Natural killer cell (primary cell): ENCODE measurements at places on chromosomes 1 and 21.

GRCh38 chr1:101220906-101221305 is 15.9 kb upstream of the S1PR1 start:
- no peak overlapping the region for H3K27ac ChIP-seq
- no peaks in the 10 kb centered on the region for H3K4me1 ChIP-seq
- H3K4me3 ChIP-seq = no peak overlapping the region
- no peaks in the 10 kb centered on the region for H3K36me3 ChIP-seq

GRCh38 chr1:241749041-241749944 is 97.2 kb downstream of the WDR64 start:
- H3K36me3 ChIP-seq = no peaks in the 10 kb centered on the region
- no peaks in the 10 kb centered on the region for H3K27me3 ChIP-seq
- H3K27ac ChIP-seq = no peak overlapping the region
- H3K4me3 ChIP-seq = no peak overlapping the region
- no peak for DNase-seq

DNA sequence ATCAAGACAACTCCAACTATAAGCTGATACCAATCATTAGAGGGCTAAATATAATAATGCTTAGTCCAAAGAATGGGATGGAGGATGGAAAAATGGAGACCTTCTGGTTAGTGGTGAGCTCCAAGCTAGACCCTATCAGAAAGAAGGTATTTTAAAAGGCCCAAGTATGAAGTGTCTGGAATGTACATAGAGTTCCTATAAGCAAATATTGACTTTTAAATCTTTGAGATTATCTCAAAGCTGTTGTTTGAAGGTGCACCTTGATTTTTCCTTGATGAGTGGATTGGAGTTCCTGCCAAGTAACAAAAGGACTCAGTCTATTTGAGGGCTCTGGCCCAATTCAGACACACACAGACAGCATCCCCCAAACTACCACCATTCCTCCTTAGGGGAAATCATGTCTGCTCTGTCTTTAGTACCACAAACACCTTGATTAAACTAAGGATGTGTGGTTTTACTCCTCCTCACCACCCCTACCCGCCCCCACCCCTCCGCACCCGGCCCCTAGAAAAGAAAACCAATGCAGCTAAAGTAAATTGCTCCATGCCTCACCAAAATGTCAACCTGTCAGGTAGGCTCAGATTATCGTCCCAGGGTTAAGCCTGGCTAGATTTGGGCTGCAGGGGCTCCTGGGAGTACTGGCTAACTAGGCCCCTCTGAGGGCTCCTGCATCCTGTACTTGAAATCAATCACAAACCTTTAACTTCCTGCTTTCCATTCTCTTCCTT is 59.4 kb downstream of the CDC7 start:
- H3K4me1 ChIP-seq = peaks cover 58% of the 10 kb centered on the region
- no peaks in the 10 kb centered on the region for H3K27me3 ChIP-seq
- H3K4me3 ChIP-seq = no peak overlapping the region

- no peak overlapping the region for H3K4me3 ChIP-seq
- DNase-seq = no peak
- H3K27ac ChIP-seq = no peak overlapping the region
Measured at GRCh38 chr1:158124034-158124433, 56.7 kb upstream of the CD1D start.

DNA sequence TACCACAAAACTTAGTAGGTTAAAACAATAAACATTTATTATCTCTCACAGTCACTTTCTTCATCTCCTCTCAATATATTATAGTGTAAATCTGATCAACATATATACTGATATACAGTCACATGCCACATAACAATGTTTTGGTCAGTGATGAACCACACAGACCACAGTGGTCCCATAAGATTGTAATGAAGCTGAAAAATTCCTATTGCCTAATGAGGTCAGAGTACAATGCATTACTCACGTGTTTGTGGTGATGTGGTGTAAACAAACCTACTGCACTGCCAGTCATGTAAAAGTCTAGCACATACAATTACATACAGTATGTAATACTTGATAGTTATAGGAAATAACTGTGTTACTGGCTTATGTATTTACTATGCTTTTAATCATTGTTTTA is 30.1 kb downstream of the OLFML3 start:
- no peak overlapping the region for H3K27ac ChIP-seq
- H3K4me1 ChIP-seq = no peaks in the 10 kb centered on the region
- H3K36me3 ChIP-seq = no peaks in the 10 kb centered on the region
- no peak overlapping the region for H3K4me3 ChIP-seq
- DNase-seq = no peak

GRCh38 chr1:29342351-29342750 is 106.0 kb downstream of the PTPRU start:
- no peaks in the 10 kb centered on the region for H3K4me1 ChIP-seq
- H3K4me3 ChIP-seq = no peak overlapping the region
- H3K27ac ChIP-seq = no peak overlapping the region
- no peak for DNase-seq

- no peak for DNase-seq
- H3K4me1 ChIP-seq = no peaks in the 10 kb centered on the region
- H3K4me3 ChIP-seq = no peak overlapping the region
- no peaks in the 10 kb centered on the region for H3K36me3 ChIP-seq
- no peaks in the 10 kb centered on the region for H3K27me3 ChIP-seq
Measured at GRCh38 chr21:14554948-14555347, 8.8 kb upstream of the SAMSN1 start.

DNA sequence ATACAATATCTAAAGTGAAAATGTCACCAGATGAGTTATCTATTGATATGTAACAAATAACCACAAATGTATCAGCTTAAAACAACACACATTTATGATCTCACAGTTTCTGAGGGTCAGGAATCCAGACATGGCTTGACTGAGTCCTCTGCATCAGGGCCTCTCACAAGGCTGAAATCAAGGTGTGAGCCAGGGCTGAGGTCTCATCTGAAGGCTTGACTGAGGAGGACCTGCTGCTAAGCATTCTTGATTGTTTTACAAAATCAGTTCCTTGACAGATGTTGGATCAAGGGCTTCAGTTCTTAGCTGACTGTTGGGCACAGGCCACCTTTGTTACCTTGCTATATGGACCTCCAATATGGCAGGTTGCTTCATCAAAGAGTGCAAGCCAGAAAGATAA is 483.7 kb downstream of the CAMTA1 start:
- H3K27me3 ChIP-seq = no peaks in the 10 kb centered on the region
- no peaks in the 10 kb centered on the region for H3K4me1 ChIP-seq
- H3K27ac ChIP-seq = no peak overlapping the region
- no peak for DNase-seq

DNA sequence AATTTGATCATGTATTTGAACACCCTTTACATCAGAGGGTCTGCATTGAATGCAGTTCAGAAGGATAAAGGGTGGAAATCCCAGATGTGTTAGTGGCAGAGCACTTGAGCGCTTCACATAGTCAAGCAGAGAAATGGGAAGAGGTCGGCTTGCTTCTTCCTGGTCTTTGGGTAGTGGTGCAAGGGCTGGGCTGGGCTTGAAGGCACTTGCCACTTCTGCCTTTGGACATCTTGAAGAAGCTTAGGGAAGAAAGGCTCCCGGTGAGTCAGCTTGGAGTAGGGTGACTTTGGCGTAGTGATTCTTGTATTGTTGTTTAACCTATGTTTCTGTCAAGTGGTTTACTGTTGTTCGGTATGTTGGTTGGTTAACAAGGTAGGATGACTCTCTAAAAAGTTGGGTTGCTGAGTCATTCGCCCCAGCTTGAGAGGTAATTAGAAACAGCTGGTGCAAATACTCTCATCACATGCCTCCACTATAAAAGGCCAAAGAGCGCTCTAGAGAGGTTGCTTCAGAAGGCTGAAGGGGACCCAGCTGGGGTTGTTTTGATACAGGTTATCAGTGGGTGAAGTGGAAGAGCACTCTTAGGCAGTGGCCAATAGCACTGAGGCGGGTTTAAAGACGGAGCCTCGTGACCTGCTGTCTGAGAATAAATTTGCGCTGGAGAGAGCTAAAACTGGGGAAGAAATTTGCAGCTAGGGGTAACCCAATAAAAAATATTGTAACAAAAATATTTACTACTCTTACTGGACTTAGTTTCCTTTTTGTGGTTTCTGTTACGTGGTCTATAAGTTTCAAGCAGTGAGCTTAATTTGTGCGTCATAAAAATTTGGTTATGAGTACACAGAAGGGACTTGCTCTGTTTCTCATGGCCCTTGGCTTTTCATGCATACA is 1.4 kb downstream of the BACH1 start:
- peaks cover 17% of the 10 kb centered on the region for H3K4me1 ChIP-seq
- H3K27me3 ChIP-seq = no peaks in the 10 kb centered on the region
- H3K4me3 ChIP-seq = peak overlapping the region; percentile 74
- DNase-seq = peak; percentile 66
- peak overlapping the region; percentile 84 for H3K27ac ChIP-seq
- no peaks in the 10 kb centered on the region for H3K36me3 ChIP-seq

GRCh38 chr1:39293375-39294070 is 89.0 kb downstream of the MACF1 start:
- peaks cover 78% of the 10 kb centered on the region for H3K36me3 ChIP-seq
- no peaks in the 10 kb centered on the region for H3K4me1 ChIP-seq
- H3K4me3 ChIP-seq = no peak overlapping the region
- no peaks in the 10 kb centered on the region for H3K27me3 ChIP-seq
- no peak for DNase-seq

DNA sequence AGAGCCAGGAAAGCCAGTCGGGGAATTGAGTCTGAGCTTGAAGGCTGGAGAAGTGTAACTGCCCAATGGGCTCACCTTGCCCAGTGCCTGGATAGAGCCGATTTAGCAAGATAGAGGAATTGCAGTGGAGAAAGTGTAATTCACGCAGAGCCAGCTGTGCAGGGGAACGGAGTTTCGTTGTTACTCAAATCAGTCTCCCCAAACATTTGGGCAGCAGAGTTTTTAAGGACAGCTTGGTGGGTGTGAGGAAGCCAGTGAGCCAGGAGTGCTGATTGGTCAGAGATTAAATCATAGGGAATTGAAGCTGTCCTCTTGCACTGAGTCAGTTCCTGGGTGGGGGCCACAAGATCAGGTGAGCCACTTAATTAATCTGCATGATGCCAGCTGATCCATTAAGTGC is 28.4 kb upstream of the NLRP3 start:
- H3K4me1 ChIP-seq = peaks cover 12% of the 10 kb centered on the region
- DNase-seq = no peak

- H3K27ac ChIP-seq = peak within 1 kb of the TSS; percentile 58
- peaks cover 20% of the 10 kb centered on the region for H3K4me1 ChIP-seq
- peak; percentile 69 for DNase-seq
- H3K4me3 ChIP-seq = peak within 1 kb of the TSS; percentile 76
- no peaks in the 10 kb centered on the region for H3K27me3 ChIP-seq
Measured at GRCh38 chr1:53328009-53328461, at the start of gene LRP8. TSS of gene LRP8 (minus strand) at chr1:53328070. CDS start at chr1:53327912, 158 bp downstream.

- peak within 1 kb of the TSS; percentile 27 for H3K27ac ChIP-seq
- H3K36me3 ChIP-seq = no peaks in the 10 kb centered on the region
- H3K27me3 ChIP-seq = peaks cover 15% of the 10 kb centered on the region
- peak within 1 kb of the TSS; percentile 55 for H3K4me3 ChIP-seq
Measured at GRCh38 chr1:84996846-84997666, at the start of gene MCOLN2. TSS of gene MCOLN2 (minus strand) at chr1:84997113. CDS start at chr1:84996872, 241 bp downstream.

GRCh38 chr1:167751676-167752075 is 29.9 kb downstream of the MPZL1 start:
- no peak overlapping the region for H3K27ac ChIP-seq
- no peak for DNase-seq
- H3K4me3 ChIP-seq = no peak overlapping the region

GRCh38 chr1:235624721-235625333 is 24.8 kb downstream of the GNG4 start:
- H3K27ac ChIP-seq = no peak overlapping the region
- no peaks in the 10 kb centered on the region for H3K27me3 ChIP-seq
- no peaks in the 10 kb centered on the region for H3K36me3 ChIP-seq
- no peak overlapping the region for H3K4me3 ChIP-seq

DNA sequence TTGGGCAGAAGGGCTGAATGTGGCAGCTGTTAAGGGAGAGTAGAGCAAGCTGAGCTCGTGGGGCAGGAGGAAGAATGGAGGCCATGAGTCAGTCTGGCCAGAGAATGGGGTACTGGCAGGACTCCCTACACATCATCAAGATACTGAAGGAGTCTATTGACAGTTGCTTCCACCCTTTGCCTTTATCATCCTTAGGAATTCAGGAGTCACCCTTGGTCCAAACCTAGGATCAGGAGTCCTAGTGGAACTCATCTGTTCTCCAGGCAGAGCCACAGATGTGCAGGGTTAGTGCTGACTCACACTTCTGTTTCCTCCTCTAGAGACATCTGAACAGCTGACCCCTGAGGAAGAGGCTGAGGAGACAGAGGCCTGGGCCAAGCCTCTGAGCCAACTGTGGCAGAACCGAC is 18.7 kb upstream of the ST3GAL3 start:
- no peaks in the 10 kb centered on the region for H3K27me3 ChIP-seq
- DNase-seq = no peak
- no peaks in the 10 kb centered on the region for H3K4me1 ChIP-seq

- H3K4me1 ChIP-seq = no peaks in the 10 kb centered on the region
- no peak overlapping the region for H3K27ac ChIP-seq
- H3K36me3 ChIP-seq = no peaks in the 10 kb centered on the region
- H3K27me3 ChIP-seq = no peaks in the 10 kb centered on the region
- H3K4me3 ChIP-seq = no peak overlapping the region
Measured at GRCh38 chr1:116334868-116335635, 38.0 kb upstream of the ATP1A1 start.

GRCh38 chr1:109113590-109114341 is at the start of gene ELAPOR1:
TSS of gene ELAPOR1 (plus strand) at chr1:109114115. CDS start at chr1:109114184, 69 bp downstream.
- H3K27ac ChIP-seq = no peak within 1 kb of the TSS
- H3K36me3 ChIP-seq = no peaks in the 10 kb centered on the region
- peak; percentile 58 for DNase-seq

GRCh38 chr1:8727809-8728213 is 89.6 kb downstream of the RERE start:
- H3K4me3 ChIP-seq = no peak overlapping the region
- no peak for DNase-seq

DNA sequence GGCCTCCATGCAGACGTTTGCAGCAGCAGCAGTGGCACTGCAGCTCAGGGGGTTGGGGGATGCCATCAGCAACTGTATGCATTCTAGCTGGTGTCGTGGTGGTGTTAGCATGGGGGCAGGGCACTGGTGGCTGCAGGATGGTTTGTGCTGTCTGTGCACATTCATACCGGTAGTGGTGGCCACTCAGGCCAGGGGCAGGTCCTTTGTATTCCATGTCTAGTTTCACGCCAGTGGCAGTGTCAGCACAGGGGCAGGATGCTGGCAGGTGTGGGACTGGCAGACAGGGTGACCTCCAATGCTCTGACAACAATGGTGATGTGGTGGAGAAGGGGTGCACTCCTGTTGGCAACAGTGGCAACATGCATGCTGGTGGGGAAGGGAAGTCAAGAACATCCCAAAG is 194.2 kb upstream of the LRRC7 start:
- H3K4me3 ChIP-seq = no peak overlapping the region
- H3K4me1 ChIP-seq = no peaks in the 10 kb centered on the region
- no peak for DNase-seq
- H3K27ac ChIP-seq = no peak overlapping the region
- no peaks in the 10 kb centered on the region for H3K27me3 ChIP-seq

- H3K27me3 ChIP-seq = peaks cover 29% of the 10 kb centered on the region
- no peak overlapping the region for H3K27ac ChIP-seq
- peaks cover 21% of the 10 kb centered on the region for H3K4me1 ChIP-seq
- H3K4me3 ChIP-seq = no peak overlapping the region
- no peak for DNase-seq
Measured at GRCh38 chr1:205451202-205451601, 4.6 kb downstream of the BLACAT1 start.

- H3K27me3 ChIP-seq = no peaks in the 10 kb centered on the region
- H3K36me3 ChIP-seq = no peaks in the 10 kb centered on the region
- no peak overlapping the region for H3K27ac ChIP-seq
- H3K4me1 ChIP-seq = no peaks in the 10 kb centered on the region
Measured at GRCh38 chr1:207139616-207140015, 35.6 kb downstream of the C4BPA start.
